ENCODE measurements at places on chromosomes 4 and X.

- no peak for DNase-seq
Measured at GRCh38 chr4:72901553-72901952, 168.0 kb downstream of the COX18 start.

- no peak for DNase-seq
Measured at GRCh38 chr4:16775411-16776154, 122.9 kb downstream of the LDB2 start.

- DNase-seq = no peak
Measured at GRCh38 chr4:4899202-4899925, 39.9 kb downstream of the MSX1 start.

- DNase-seq = peak; percentile 43
Measured at GRCh38 chr4:70722199-70722791, 531 bp downstream of the RUFY3 start.

DNA sequence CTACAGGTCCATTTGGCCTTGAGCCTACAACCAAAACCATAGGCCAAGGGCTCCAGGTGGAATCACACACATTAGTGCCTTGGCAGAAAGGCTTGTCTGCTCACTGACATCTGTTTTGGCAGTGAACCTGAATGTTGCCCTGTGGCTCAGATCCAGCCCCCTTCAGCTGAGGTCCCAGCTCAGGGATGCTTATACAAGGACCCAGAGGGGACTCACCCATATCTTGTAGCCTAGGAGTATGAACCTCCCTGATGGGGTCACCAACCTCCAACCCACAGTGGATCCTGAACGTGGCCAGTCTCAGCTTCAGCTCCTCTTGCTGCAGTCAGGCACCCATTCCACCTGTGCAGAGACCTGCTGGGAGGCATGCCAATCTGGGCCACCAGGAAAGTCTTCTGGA is 50.8 kb upstream of the HMX1 start:
- no peak for DNase-seq

DNA sequence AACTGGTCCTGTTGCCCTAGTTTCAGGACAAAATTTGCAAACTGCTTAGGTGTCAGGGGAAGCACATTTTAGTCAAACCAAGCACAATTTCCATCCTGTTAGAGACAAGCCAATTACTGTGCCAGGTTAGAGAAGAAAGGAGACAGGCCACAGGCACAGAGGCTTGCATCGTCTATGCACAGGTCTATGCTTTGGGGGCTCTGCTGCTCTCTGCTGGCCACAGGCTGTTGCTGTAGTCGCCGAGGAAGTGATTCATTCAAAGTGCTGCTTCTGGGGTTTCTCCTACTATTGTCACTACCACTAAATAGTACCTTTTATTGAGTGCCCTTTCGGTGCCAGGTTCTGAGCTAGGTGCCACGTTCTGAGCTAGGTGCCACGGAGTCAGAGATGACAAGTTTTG is 45.5 kb downstream of the VGLL1 start:
- peak; percentile 72 for DNase-seq

- peak; percentile 63 for DNase-seq
Measured at GRCh38 chr4:40152637-40153036, 44.2 kb upstream of the RHOH start.

DNA sequence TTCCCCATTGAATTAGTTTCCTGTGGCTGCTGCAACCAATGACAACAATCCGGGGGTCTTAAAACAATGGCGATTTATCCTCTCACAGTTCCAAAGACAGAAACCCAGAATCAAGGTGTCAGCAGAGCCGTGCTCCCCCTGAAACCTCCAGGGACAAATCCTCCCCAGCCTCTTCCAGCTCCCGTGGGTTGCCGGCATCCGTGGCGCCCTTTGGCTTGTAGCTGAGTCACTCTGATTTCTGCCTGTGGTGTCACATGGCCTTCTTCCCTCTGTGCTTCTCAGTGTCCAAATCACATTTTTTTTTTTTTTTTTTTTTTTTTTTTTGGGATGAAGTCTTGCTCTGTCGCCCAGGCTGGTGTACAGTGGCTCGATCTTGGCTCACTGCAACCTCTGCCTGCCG is 64.5 kb upstream of the STX18 start:
- no peak for DNase-seq

All from CD4-positive, alpha-beta T cell treated with Interleukin-4 for 1 hour (primary cell).